NCI-H1105 (cell line): ENCODE measurements at places on chromosomes 12 and 14.

DNA sequence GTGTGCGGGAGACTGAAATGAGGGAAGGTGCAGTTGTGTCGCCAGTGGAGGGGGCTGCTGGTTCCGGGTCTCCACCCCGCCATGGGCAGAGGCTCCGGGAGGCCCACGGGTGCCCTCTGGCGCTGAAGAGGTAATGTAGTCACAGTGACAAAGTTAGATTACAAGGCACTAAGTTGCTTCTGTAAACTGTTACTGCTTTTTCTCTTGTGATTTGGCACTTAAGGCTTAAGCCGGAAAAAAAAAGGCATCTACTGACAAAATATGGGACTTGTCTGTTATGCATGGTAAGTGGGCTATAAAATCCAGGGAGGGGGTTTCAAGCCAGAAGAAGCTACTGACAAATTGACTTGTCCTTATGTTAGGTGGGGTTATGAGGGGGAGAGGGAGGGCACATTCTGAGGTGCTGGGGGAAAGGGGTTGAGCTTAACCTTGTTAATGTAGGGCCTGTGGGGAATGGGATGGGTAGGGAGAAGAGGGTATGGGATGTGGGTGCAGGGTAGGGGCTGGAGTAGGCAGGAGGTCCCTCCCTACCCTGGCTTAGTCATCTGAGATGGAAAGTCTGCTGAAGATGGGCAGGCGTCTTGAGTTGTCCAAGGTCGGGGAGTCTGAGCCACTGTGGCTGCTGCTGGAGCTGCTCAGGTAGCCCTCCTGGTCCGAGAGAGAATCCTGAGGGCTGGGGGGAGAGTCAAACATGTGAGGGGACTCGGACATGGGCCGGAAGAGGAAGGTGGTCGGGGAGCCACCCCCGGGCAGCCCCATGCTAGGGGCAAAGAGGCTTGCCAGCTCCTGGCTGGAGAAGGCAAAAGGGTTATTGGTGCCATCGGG, 3.7 kb downstream of the ZFP36L1 start:
- DNase-seq, result peak; percentile 63

- peak; percentile 96 for DNase-seq
These were observed 23.6 kb upstream of the RPLP0 start for GRCh38 chr12:120224304-120225199.

GRCh38 chr12:122517877-122518276, 8.9 kb downstream of the RSRC2 start:
- DNase-seq, result no peak

- peak; percentile 76 for DNase-seq
These were observed 22.4 kb upstream of the FBXO21 start for GRCh38 chr12:117212563-117213190.

GRCh38 chr12:8681129-8681884, 16.5 kb upstream of the RIMKLB start:
- DNase-seq, result peak; percentile 8
